SJSA1 (cell line): ENCODE measurements at places on chromosomes 7 and 10. TPM values are rescaled to one million over a fixed set of nuclear protein-coding genes. Genes with fewer than 3 reads are reported as not detected.

DNA sequence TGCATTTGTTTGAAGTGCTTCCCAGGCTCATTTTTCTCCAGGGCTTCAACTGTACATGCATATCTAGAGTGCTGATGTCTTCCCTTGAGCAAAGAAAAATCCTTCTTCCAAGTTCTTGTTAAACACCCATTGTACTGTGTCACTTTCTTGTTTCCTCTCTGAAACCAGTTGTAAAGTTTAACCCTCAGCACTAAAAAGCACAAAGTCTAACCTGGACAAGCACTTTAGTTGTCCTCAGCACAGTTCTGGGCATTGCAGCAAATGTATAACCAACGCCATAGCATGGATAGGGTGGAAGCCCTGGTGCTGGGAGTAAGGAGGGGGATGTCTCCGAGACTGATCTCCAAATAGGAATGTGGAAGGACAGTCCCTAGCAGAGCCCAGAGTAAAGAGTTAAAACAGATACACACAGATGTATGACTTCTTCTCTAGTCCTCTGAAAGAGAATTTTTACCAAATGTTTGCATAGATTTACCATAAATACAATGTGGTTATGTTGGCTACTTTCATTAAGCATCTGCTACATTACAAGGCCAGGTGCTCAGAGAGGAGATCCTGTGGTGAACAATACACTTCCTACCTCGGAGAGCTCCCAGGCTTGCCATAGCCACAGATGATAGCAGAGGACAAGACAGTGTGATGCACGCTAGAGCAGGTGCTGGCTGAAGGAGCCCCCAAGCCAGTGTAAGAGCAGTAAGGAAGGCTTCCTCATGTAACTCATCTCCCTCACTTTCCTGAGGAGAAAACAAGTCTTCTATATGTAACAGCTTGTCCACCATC, 57.0 kb downstream of the DNAJC12 start:
- no peak for DNase-seq

The ZNF92 gene
- 12.3 and 12.8 TPM in 2 replicates for total RNA-seq

DNA sequence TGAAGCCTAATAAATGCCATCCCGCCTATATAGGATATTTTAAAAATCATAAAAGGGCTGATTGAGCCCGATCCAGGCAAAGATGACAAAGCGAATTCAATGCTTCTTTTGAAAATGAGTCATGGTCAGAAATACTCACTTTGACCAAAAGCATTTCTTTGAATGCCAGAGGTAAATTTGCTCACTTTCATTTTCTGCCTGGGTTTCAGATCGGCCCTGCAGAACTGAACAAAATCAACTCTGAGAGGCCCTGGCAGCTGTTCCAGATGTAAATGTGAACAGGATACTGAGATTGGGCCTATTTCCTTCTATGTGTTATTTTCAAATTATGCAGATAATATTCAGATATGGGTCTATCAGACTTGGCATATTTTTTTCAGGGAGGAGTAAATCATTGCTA, 114.8 kb upstream of the ARID5B start:
- DNase-seq = peak; percentile 52

GRCh38 chr7:2545746-2546425, 9.4 kb downstream of the BRAT1 start:
- no peak for DNase-seq

DNA sequence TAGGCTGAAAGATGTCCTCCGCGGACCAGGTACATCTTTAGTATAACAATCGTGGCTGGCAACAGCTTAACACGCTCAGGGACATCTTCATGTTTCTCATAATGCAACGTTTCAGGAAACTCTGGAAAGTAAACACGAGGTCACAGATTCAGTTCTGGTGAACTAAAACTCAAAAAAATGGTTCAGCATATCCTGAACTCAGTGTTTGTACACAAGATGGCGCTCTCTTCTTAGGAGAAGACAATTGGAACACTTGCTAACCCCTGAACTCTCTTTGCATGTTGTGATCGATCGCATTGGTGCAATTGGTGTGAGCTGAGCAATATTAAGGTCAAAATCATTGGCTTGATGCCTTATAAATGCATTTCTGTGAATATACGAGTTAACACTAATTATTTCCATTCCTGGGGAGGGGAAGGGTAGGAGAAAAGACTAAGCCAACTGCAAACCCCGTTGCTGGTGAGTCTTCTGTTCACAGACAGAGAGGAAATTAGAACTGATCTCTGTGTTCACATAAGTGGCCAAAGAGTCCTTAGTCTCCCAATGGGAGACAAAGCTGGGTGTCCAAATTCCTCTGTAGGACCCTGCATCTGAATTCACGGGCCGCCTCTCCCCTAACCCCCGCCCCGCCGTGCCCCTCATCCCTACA, 52.6 kb upstream of the FAM180A start:
- no peak for DNase-seq

DNA sequence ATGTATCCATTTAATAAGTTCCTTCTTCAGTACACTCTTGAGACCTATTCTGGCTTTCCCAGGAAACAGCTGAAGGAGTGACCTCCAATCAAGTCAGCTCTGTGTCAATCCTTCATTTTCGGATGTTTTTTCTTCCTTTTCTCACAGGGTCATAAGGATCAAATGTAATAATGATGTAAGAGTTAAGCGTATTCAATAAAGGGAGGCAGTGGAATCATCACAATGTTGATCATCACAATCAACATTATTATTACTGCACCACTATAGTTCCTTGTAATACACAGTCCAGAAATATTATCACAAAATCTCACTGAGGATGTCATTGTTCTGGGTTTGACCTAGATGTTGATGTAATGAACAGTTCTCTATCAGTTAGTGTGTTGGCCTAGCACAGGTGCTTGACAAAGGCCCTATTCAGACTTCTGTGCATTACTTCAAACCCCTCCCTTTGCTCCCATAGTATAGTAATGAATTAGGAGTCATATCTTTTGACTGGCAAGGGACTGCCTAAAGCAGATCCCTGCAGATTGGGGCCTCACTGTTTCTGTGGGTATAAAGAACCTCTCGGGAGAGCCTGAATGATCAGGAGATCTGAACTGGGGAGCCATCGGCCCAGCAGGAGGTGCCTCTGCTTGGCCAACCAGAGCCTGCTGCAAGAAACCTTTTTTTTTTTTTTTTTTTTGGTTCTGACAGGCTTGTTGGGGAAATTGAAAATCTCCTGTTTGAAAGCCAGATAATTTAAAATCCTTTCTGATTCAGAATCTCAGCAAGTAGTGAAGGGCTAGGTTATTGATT, 100.6 kb downstream of the KAT6B start:
- no peak for DNase-seq

DNA sequence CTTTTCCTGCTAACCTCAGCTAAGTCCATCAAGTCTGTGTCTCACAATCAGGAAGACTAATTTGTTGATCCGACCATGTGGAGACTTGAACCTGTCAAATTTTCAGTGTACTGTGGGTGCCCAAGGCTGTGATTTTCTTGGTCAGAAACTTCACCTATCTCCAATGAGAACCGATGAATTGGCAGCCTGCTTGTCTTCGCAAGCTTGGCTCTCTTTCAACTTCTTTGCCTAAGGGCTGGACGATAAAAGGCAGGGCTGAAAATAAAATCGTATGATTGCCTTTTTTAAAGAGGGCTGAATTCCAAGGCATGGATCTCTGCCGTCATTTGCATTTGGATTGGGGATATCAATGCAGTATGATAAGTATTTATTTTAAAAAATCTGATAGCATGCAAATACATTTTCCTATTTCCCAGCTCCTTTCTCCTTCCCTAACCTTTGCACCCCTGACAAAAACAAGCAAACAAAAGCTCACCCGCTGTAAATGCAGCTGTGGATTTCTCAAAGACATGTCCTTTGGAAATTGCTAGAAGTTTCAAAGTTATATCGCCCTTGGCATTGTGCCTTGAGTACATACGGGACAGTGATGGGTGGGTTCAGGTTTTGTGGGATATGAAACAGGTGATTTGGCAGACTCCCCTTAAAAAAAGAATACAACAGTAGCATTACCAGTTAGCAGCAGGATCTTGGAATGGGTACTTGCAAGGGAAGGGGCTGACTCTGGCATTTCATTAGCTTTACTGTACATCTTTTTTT, 80.6 kb downstream of the NPTX2 start:
- DNase-seq = no peak

DNA sequence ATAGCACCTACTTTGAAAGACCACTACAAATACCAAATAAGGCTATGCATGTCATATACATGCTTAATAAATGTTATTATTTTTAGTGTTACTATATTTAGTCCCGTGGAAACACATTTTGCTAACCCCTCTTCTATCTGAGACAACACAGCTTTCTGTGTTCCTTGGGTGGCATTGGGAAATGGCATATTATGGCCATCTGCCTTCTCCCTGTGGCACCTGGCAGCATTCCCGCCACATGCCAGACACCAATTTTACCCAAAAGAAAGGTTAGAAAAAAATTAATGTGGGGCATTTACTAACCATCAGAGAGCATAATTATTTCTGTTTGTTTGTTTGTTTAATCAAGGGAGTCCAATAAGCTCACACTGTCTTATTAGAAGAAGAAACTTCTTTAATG, 168.6 kb upstream of the ETV1 start:
- no peak for DNase-seq

DNA sequence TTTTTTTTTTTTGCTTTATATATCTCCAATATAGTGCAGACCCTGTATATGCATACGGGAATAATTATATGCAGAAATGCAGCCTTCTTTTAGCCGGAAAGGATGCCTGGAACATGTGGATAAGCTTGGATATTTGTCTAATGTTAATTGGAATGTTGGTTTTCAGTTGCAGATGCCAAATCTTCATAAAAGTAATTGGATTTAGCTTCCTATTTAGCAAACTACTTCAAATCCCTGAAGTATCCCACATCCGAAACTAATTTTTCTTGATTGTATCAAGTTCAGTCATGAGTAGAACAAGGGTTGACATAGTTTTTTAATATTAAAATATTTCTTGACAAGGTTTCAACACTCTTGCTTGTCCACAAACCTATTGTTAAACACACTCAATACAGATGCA, 281.7 kb downstream of the BBS9 start:
- no peak for DNase-seq
